ENCODE measurements at places on chromosomes 13 and 19.
A peak's percentile ranks its signal among the peaks of the same experiment; 100 is the strongest.

DNA sequence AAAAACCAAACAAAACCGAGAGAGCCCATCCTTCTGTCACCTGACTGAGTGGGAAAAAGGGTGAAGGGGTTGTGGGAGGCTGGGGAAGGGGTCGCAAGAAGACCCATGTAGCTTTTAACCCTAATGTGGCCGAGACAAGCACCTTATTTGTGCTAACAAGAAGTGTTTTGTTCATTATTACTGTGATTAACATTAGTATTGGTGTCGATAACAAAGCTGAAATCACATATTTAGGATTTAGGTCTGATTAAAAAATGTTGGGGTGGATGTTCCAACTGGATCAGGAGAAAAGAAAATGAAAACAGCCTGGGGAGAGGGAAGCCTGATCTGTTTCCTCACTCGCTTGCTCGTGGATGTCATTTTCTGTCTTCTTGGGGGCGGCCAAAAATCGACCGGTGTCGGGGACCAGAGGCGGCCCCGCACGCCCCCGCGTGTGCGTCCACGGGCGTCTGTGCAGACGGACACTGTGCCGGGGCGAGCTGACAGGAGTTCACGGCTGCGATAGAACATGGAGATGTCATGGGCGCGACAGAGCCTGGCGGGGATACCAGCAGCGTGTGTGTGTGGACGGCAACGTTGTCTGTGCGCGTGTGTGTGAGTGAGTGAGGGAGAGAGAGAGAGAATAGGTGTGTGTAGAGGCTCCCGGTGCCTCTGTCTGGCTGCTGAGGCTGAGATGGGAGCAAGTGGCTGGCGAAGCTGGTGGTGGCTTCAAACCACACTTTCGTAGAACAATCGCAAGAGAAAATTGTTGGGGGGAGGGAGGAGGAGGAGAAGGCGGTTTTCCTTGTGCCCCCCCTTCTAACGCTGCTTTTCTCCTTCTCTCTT lies 29.1 kb downstream of the NFIX start:
- peak; percentile 72 for DNase-seq

- DNase-seq, result no peak
These were observed 13.9 kb upstream of the ZNF431 start for GRCh38 chr19:21127898-21128297.

DNA sequence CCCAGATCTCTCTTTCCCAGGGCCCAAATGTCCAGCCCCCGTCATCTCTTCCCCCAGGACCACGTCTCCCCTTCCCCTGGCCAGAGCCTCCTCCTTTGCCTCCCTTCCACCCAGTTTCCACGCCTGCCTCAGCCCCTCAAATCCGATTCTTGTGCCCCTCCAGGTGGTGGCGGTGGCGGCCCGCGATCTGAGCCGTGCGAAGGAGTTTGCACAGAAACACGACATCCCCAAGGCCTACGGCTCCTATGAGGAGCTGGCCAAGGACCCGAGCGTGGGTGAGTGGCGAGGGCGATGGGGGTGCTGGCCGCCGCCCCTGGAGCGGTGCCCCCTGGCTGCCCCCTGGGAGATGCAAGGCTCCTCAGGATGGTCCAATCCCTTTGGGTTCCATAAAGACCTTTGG lies 1.3 kb downstream of the DHDH start:
- DNase-seq, result no peak

DNA sequence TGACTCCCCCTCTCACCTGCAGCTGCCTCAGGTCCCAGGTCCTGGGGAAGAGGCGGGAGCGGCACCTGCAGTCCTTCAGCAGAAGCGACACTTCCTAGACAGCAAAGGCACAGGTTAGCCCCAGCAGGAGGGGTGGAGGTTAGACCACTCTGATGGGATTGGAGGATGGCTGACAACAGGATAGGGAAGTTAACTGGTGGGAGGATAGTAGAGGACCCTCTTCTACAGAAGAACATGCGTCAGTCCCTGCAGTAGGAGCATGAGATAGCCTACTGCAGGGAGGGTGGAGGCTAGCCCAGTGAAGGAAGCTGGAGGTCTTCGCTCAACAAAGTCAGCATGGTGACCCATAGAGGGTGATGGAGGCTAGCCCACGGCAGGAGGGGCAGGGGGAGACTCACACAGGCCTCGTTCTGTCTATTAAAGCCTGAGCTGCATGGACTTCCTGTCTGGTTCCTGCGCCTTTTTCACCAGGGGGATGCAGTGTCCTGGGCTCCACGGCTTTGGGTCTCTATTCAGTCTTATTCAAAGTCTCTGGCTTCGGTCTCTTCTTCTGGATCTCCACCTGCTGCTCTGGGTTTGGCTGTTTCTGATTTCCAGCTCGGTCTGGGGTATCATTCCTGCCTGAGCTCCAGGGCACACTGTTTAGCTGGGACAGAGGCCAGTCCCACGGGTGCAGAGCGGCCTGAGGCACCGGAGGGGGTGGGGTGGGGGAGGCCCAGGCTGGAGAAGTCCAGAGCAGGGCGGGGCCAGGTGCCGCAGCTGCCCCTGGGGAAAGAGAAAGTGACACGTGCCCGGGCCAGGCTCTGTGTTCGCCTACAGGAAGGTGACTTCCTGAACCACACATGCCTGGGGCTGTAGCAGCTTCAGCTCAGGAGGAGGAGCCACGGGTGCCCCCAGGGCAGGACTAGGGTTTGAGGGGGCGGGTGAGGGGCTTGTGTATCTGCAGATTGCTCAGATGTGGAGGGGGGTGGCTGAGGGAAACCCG lies 7.3 kb downstream of the IFNL3 start:
- DNase-seq, result no peak

- no peak for DNase-seq
These were observed 6.2 kb upstream of the IRS2 start for GRCh38 chr13:109792416-109793059.

GRCh38 chr13:48902368-48902767 lies 73.3 kb upstream of the FNDC3A start:
- no peak for DNase-seq

DNA sequence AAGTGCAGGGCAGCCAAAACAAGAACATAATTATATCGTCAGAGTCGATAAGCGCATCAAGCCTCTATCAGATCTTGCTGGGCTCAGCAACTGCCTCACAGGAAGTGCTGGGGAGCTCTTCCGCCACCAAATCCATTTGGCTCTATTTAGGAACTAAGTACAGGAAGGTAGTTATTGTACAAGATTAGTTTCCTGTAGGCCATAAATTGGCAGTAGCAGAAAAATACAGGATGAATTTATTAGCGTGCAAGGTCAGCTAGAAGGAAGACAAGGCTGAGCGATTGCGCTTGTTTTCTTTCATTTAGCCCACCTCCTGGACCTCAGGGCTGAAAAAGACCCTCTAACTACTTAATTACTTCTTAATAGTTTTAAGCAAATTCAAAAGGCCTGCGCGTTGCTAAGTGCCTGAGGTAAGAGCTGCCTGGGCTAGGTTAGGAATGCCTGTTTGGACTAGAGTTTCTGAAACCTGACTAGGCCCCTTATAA lies 118.5 kb downstream of the IRS2 start:
- DNase-seq, result no peak

DNA sequence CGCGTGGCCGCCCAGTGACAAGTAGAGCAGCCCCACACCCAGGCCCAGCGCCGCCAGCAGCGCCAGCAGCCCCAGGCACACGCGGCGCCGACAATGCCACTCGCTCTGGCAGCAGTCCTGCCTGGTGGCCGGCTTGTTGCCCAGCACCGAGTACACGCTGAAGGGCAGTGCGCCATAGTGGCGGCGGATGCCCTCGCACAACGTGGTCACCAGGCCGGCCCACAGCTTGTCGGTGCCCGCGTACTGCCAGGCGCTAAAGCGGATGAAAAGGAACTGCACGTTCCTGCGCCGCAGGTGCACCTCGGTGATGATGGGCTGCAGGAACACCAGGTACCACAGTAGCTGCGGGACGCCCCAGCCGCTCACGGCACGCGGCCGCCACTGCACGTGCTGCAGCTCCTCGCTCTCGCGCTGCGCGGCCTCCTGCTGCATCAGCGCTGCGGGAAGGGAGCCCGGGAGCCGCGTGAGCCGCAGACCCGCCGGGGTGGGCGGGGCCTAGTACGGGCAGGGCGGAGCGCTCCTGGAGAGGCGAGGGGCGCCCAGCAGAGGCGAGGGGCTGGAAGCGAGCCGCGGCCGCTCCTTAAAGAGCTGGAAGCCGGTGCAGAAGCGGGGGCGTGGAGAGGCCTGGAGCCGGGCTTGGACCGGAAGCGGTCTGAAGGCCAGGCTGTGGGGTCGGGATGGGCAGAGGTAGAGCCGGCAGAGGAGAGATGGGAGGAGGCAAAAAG lies 7.3 kb downstream of the NKPD1 start:
- DNase-seq, result no peak

- no peak for DNase-seq
These were observed 291.2 kb downstream of the DCT start for GRCh38 chr13:94188201-94188854.

- no peak for DNase-seq
These were observed 615.5 kb downstream of the FGF9 start for GRCh38 chr13:22286338-22286737.

DNA sequence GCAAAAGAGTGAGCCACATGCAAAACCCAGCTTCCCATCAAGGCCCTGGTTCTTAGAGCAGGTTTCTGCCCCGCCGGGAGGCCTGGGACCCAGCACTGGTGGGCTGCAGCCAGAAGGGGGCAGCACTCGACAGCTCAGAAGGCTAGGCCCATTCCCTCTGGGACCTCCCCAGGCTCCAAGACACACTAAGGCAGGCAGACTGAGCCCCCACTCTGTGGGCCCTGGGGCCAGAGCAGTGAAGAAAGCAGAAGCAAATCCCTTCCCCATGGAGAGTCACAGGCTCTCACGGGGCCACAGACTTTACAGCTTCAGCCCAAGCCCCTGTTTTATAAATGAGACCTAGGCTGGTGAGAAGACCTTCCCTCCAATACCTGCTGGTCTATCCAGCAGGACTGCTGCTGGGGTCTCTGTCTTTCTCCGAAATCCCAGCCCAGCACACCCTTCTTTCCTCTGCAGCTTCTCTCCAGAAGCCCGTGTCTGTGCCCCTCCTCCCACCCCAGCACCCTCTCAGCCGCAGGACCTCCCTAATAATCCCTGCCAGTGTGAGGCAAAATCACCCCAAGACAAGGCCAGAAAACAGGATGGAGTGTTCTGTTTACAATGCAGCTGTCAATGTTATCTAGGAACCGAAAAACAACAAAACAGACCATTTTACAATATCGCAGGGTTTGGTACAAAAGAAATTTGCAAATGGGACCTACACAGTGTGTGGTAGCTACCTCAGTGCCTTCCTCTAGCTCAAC lies 109.3 kb downstream of the ABCC4 start:
- DNase-seq, result peak; percentile 80
